PC-3 (cell line): ENCODE measurements at places on chromosomes 3 and 15. TPM values are rescaled to one million over a fixed set of nuclear protein-coding genes. Genes with fewer than 3 reads are reported as not detected.
A peak's percentile ranks its signal among the peaks of the same experiment; 100 is the strongest.

SLC25A20 gene
- total RNA-seq = 17.7 and 19.0 TPM in 2 replicates

WDR93 gene
- total RNA-seq = 0.22 TPM in 1 of 2 replicates, not detected in the other

DOCK3 gene
- under 0.01 and 0.15 TPM in 2 replicates for total RNA-seq

ARGFX gene
- total RNA-seq = not detected in 2 replicates

HRG gene
- total RNA-seq = not detected in 2 replicates

BCHE gene
- total RNA-seq = 0.18 TPM in 1 of 2 replicates, not detected in the other

SLC9C1 gene
- total RNA-seq = not detected in 2 replicates

- H3K36me3 ChIP-seq = no peaks in the 10 kb centered on the region
- no peak overlapping the region for H3K4me3 ChIP-seq
- H3K4me1 ChIP-seq = peaks cover 6% of the 10 kb centered on the region; the same call in 1 of the 2 replicates
- no peak for DNase-seq
- peaks cover 84% of the 10 kb centered on the region for H3K27me3 ChIP-seq
Observed at GRCh38 chr15:93076217-93076616, 12.8 kb downstream of the RGMA start.

DNA sequence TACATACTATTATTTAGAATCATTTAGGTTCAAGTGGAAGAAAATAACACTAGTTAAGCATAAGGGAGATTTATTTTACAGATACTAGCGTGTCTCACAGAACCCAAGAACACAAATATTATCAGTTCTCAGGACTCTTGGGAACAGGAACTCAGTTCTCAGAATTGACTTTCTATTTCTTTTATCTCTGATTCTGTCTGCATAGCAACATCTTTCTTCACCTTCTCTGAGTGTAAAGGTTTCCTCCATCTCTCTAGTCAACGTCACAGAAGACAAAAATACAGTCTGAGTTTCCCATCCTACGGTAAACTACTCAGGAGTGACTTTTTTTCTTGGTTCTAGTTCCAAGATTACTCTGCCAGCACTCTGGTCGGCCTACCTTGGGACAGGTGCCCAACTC lies 220.0 kb downstream of the SV2B start:
- H3K36me3 ChIP-seq = no peaks in the 10 kb centered on the region
- H3K27ac ChIP-seq = no peak overlapping the region
- H3K4me3 ChIP-seq = no peak overlapping the region
- H3K27me3 ChIP-seq = peaks cover 63% of the 10 kb centered on the region
- no peaks in the 10 kb centered on the region for H3K4me1 ChIP-seq
- no peak for DNase-seq

DNA sequence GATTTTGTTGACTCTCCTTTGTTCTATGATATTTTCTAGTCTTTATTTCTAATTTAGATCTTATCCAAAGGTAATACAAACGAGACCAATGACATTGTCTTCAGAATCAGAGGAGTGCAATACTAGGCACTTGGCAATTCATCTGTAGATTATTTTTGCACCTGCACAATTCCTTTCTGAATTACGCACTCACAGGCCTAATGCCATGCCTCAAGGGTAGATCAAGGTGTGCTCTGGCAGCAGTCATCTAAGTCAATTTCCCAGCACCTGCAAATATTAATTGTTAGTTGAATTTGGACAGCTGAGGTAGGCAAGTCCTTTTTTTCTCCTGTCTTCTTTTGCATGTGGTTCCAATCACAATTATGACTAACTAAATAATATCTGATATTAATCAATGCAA lies 653.2 kb downstream of the ROBO2 start:
- H3K4me1 ChIP-seq = no peaks in the 10 kb centered on the region
- H3K27me3 ChIP-seq = no peaks in the 10 kb centered on the region
- no peak overlapping the region for H3K27ac ChIP-seq
- H3K4me3 ChIP-seq = no peak overlapping the region
- no peak for DNase-seq

GRCh38 chr15:68184616-68185480 lies 20.3 kb downstream of the CALML4 start:
- no peaks in the 10 kb centered on the region for H3K27me3 ChIP-seq
- no peak overlapping the region for H3K27ac ChIP-seq
- H3K4me3 ChIP-seq = no peak overlapping the region
- H3K4me1 ChIP-seq = no peaks in the 10 kb centered on the region
- no peak for DNase-seq

GRCh38 chr3:136070334-136070733 lies 104.8 kb downstream of the PPP2R3A start:
- DNase-seq = peak; percentile 89
- peak overlapping the region; percentile 65 for H3K27ac ChIP-seq
- peak overlapping the region; percentile 25 for H3K4me3 ChIP-seq
- H3K4me1 ChIP-seq = peaks cover 29% of the 10 kb centered on the region
- H3K36me3 ChIP-seq = no peaks in the 10 kb centered on the region; the same call in 1 of the 2 replicates
- H3K27me3 ChIP-seq = no peaks in the 10 kb centered on the region

DNA sequence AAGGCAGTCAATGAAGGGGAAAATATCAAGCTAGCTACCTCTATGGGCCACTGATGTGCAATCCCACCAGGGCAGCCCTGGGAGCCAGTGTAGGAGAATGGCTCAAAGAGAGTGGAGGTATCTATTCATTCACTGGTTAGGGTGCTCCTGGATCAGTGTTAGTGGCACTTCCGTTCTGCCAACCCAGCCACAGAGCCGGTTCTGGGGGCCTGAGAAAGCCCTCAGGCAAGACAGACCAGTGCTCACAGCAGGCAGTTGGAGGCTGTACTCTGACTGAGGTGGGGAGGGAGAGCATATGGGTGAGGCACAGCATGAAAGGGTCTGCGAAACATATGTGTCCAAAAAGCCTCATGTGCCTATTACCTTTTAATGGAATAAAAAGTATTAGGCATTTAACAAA lies 109.3 kb downstream of the KCNMB2 start:
- H3K36me3 ChIP-seq = no peaks in the 10 kb centered on the region
- DNase-seq = no peak
- no peak overlapping the region for H3K27ac ChIP-seq

GRCh38 chr15:35705030-35705883 lies 159.3 kb upstream of the DPH6 start:
- H3K27me3 ChIP-seq = no peaks in the 10 kb centered on the region
- no peaks in the 10 kb centered on the region for H3K36me3 ChIP-seq
- DNase-seq = no peak

GRCh38 chr3:39189959-39190269 lies 2.5 kb downstream of the XIRP1 start:
- H3K27ac ChIP-seq = no peak overlapping the region
- no peak overlapping the region for H3K4me3 ChIP-seq
- no peaks in the 10 kb centered on the region for H3K4me1 ChIP-seq
- peak; percentile 79 for DNase-seq
- no peaks in the 10 kb centered on the region for H3K36me3 ChIP-seq
- H3K27me3 ChIP-seq = no peaks in the 10 kb centered on the region

DNA sequence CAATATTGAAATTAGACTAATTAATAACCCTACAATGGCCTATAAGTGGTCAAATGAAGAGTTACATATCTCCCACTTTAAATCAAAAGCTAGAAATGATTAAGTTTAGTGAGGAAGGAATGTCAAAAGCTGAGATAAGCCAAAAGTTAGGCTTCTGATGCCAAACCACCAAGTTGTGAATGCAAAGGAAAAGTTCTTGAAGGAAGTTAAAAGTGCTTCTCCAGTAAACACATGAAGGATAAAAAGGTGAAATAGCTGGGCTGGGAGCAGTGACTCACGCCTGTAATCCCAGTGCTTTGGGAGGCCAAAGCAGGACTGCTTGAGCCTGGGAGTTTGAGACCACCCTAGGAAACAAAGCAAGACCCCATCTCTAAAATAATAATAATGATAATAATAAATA lies 46.9 kb upstream of the DCUN1D1 start:
- H3K4me3 ChIP-seq = no peak overlapping the region
- no peak for DNase-seq
- H3K36me3 ChIP-seq = peaks cover 3% of the 10 kb centered on the region; the same call in 1 of the 2 replicates
- no peak overlapping the region for H3K27ac ChIP-seq

DNA sequence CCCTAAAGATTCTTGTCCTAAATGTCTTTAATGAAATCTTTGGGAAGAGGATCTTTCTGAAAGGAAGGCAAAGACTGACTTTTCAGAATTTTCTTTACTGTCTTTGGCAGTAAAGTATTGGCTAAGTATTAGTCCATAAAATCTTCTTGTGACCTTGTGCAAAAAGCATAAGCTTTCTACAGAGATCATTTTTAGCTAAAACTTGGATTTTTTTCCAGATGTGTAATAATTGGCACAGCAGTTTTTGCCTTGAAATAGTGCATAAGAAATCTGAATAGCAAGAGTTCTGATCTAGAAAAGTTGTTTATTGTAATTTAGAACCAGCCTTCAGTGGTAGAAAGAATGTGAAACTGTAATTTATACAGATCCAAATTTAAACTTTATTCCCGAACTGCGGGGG lies 122.8 kb upstream of the CGNL1 start:
- no peaks in the 10 kb centered on the region for H3K27me3 ChIP-seq
- no peaks in the 10 kb centered on the region for H3K36me3 ChIP-seq
- no peaks in the 10 kb centered on the region for H3K4me1 ChIP-seq
- no peak overlapping the region for H3K4me3 ChIP-seq

DNA sequence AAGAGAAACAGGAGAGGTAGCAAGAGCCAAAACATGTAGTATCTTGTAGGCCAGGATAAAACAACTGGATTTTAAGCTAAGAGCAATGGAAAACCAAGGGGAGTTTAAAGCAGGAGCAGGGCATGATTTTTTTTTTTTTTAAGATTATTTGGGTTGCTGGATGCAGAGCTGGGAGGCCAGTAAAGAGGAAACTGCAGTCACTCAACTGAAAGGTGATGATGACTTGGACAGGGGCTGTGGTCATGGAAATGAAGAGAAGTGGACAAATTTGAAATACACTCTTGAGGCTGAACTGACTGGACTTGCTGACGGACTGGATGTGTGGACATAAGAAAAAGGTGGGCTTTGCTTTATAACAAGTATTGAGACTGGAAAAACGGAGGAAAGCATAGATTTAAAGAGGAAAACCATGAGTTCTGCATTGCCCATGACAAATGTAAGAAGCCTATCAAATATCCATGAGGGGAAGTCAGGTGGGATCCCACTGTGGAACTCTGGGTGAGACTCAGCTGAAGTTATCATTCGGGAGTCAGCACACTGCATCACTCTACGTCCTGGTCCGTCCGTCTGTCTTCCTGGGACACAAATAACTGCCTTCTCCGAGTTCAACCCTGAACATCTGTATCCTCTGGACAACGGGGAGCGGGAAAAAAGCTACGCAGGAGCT lies 688 bp downstream of the XPC start:
- no peaks in the 10 kb centered on the region for H3K27me3 ChIP-seq
- H3K36me3 ChIP-seq = peaks cover 19% of the 10 kb centered on the region; the same call in 1 of the 2 replicates
- H3K4me3 ChIP-seq = peak overlapping the region; percentile 74
- peak overlapping the region; percentile 39 for H3K27ac ChIP-seq
- H3K4me1 ChIP-seq = peaks cover 31% of the 10 kb centered on the region

DNA sequence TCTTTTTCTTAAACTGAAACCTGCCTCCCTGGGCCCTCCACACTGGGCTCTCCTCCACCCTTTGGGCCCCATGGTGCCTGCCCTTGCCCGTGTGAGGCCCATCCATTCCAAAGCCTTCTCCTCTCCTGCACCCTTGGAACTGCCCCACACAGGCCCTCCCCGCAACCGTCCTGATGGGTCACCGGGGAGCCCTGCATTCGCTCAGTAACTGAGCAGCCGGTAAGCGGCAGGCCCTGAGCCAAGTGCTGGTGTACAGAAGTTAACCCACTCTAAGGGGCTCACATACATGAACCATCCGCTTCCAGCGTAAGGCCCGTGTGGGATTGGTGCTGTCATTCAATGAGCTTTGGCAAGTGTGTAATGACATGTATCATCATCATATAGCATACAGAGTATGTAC lies 5.4 kb upstream of the LRRC15 start:
- no peaks in the 10 kb centered on the region for H3K27me3 ChIP-seq
- H3K4me1 ChIP-seq = 0 out of 2 replicates have a peak, but pooled peaks cover 4% of the 10 kb centered on the region
- H3K4me3 ChIP-seq = no peak overlapping the region
- DNase-seq = no peak
- no peaks in the 10 kb centered on the region for H3K36me3 ChIP-seq

DNA sequence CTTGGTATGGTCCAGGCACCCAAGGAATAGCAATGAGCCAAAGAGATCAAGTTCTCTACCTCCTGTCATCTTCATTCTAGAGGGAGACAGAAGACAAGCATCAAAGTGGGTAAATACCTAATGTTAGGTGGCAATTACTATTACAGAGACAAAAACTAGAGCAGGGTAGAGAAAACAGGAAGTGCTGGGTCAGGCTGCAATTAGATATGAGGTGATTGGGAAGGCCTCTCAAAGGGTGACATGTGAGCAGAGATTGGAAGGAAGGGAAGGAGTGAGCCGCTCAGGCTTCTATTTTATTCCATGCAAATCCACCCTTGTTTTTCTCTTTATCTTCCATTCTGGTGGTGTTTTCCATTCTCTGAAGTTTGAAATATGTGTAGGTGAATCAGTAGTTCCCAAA lies 37.4 kb downstream of the EBLN2 start:
- no peak for DNase-seq
- H3K36me3 ChIP-seq = no peaks in the 10 kb centered on the region
- no peaks in the 10 kb centered on the region for H3K4me1 ChIP-seq
- H3K4me3 ChIP-seq = no peak overlapping the region
- H3K27ac ChIP-seq = no peak overlapping the region

GRCh38 chr15:38217788-38218609 lies 34.6 kb upstream of the SPRED1 start:
- H3K27me3 ChIP-seq = no peaks in the 10 kb centered on the region
- DNase-seq = peak; percentile 89
- peak overlapping the region; percentile 43; the same call in 1 of the 2 replicates for H3K4me3 ChIP-seq
- no peaks in the 10 kb centered on the region for H3K36me3 ChIP-seq

DNA sequence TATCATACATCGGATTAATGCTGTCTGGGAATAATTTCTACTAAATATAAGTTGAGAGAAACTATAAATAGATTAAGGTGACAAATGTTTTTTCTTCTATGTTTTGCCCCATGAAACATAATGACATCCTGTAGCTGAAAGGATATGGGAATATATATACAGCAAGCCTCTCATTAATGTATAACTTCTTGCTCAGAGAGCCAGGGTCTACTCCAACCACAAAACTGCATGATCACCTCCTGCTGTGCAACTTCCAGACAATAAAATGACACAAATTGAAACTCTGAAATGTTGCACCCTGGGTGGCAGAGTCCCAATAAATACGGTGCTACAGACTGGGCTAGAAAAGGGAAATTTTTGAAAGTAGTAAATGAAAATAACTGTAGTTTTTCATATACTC lies 571.9 kb upstream of the CBLB start:
- no peaks in the 10 kb centered on the region for H3K27me3 ChIP-seq
- H3K27ac ChIP-seq = no peak overlapping the region
- H3K36me3 ChIP-seq = no peaks in the 10 kb centered on the region
- no peak overlapping the region for H3K4me3 ChIP-seq
- DNase-seq = no peak

DNA sequence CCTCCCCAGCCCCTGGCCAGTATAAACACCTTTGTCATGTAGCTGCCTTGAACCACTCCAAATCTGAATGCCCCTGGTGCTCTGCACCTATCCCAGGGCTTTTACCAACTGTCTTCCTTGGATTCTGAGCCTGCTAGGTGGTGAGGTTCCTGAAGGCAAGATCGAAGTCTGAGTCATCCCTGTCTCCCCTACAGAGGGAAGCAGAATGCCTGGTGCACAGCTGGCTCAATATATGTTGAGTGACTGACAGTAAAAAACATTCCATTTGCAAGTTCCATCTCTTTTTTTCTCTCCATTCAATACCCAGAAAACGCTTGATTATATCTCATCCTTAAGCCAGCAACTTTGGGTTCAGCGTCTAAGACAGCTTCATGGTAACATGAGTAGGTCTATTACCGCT lies 24.7 kb downstream of the SLC24A1 start:
- no peak overlapping the region for H3K27ac ChIP-seq
- no peaks in the 10 kb centered on the region for H3K36me3 ChIP-seq
- no peak for DNase-seq
- no peaks in the 10 kb centered on the region for H3K27me3 ChIP-seq
